ENCODE measurements at places on chromosomes 6 and 20.

GRCh38 chr6:12354499-12354898, 64.3 kb downstream of the EDN1 start:
- no peaks in the 10 kb centered on the region for H3K4me1 ChIP-seq
- no peak overlapping the region for H3K4me3 ChIP-seq
- no peak overlapping the region for H3K27ac ChIP-seq
- H3K27me3 ChIP-seq: no peaks in the 10 kb centered on the region
- no peaks in the 10 kb centered on the region for H3K36me3 ChIP-seq
- no peak for DNase-seq

DNA sequence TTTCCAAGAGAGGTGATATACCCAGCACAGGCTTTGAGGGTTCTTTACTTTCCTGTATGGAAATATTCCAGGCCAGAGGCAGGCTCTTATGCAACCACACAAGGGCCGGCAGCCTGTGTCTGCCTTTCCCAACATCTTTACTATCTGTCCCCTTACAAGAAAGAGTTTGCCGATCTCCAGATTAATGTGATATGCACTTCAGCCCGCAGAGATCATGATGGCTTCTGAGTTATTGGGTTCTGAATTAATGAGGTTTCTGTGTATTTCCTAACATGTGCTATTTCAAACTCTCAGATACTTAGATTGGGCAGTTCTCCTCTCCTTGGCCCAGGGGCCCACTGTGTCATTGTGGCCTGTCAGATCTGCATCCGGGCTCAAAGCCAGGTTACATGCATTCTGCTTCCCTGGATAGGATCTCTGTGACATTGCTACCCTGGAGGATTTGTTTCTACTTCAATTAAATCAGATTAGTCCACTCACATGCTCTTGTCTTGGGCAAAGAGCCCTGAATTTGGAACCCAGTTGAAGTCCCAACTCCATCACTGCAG, 56.6 kb downstream of the TGM2 start:
- DNase-seq: peak; percentile 35
- no peaks in the 10 kb centered on the region for H3K27me3 ChIP-seq
- H3K4me1 ChIP-seq: no peaks in the 10 kb centered on the region
- no peak overlapping the region for H3K4me3 ChIP-seq

DNA sequence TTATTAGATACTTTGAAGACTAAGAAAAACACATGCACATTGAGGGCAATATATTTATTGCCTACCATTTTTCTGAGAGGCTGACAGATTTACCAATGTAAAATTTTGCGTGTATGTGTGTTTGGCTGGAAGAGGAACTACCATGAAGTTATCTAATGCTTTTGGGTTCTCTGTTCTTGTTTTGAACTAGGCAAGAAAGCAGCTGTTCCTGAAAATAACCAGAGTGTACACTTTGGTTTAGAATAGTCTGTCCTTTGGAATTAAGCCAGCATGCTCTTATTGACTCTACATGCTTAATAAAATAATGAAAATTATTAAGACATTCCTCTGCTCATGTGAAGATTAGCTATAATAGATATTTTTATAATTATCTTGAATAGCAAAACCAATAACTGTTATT, 129.2 kb downstream of the MYB start:
- no peaks in the 10 kb centered on the region for H3K27me3 ChIP-seq
- no peak for DNase-seq
- H3K27ac ChIP-seq: no peak overlapping the region
- H3K4me1 ChIP-seq: no peaks in the 10 kb centered on the region
- H3K4me3 ChIP-seq: no peak overlapping the region

DNA sequence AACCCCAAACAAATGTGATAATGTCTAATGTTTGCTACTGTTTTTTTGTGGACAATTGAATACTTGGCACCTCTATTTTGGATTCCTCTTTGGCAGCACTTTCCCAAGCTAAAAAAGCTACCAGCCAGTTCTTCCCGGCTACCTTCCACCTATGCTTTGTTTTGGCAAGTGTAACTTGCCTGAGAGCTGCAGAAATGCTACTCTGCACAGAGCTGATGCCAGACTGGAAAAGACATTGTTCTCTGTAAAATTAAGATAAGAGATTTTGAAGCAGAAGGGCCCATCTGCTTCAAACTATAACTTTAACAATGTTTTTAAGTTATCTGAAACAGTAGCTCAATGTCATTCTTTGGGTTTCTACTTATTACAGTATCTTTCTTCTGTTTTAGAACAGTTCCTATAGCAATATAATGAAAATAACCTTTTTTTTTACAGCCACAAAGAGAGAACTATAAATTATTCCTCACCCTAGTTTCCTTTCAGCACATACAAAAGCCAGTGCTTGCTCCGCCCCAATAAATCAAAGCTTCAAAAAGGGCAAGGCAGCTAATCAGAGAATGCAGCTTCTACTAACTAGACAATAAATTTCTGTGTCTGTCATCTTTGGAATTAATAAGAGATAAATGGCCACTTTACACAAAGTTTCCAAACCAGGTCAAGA, 183.1 kb downstream of the UBE3D start:
- H3K4me1 ChIP-seq: no peaks in the 10 kb centered on the region
- no peaks in the 10 kb centered on the region for H3K36me3 ChIP-seq
- H3K27ac ChIP-seq: no peak overlapping the region
- no peaks in the 10 kb centered on the region for H3K27me3 ChIP-seq
- DNase-seq: no peak
- no peak overlapping the region for H3K4me3 ChIP-seq

DNA sequence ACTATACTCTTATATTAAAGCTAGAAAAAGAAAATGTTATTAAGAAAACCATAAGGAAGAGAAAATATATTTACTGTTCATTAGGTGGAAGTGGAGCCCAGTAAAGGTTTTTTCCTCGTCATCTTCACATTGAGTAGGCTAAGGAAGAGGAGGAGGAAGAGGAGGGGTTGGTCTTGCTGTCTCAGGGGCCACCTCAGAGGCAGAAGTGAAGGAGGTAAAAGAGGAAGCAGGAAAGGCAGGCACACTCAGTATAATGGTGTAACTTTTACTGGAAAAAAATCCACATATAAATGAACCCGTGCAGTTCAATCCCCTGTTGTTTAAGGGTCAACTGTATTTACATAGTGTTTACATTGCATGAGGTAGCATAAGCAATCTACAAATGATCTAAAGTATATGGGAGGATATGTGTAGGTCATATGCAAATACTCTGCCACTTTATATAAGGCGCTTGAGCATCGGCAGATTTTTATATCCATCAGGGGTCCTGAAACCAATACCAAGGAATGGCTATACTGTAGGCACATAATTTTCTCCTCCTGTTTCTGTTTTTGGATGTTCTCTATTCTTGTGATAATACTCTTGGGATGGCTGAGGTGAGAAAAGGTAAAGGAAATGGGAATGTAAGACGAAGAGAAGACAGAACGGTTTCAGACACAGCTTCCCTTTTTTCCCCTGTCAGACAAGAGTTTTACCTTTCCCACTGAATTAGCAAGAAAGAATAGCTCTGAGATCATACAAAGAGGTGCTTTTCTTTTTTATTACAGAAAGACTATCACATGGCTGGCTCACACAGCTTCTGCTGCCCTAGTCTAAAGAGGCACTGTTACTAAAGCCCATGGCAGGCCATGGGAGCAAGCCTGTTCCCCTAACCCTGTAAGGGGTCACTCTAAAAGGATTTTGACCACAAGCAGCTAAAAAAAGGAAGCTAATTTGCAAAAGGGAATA, 59.9 kb downstream of the NUDT3 start:
- no peaks in the 10 kb centered on the region for H3K4me1 ChIP-seq
- H3K4me3 ChIP-seq: no peak overlapping the region
- no peaks in the 10 kb centered on the region for H3K36me3 ChIP-seq
- no peak overlapping the region for H3K27ac ChIP-seq
- no peak for DNase-seq

- no peaks in the 10 kb centered on the region for H3K4me1 ChIP-seq
- peaks cover 2% of the 10 kb centered on the region for H3K27me3 ChIP-seq
- no peak overlapping the region for H3K27ac ChIP-seq
- H3K36me3 ChIP-seq: no peaks in the 10 kb centered on the region
- H3K4me3 ChIP-seq: no peak overlapping the region
- no peak for DNase-seq
Measured at GRCh38 chr20:46765506-46766120, 56.2 kb downstream of the SLC2A10 start.

- H3K27ac ChIP-seq: no peak overlapping the region
- H3K36me3 ChIP-seq: no peaks in the 10 kb centered on the region
- H3K27me3 ChIP-seq: no peaks in the 10 kb centered on the region
- H3K4me1 ChIP-seq: no peaks in the 10 kb centered on the region
- H3K4me3 ChIP-seq: no peak overlapping the region
- DNase-seq: no peak
Measured at GRCh38 chr20:45115829-45116228, 855 bp upstream of the WFDC5 start.

- no peaks in the 10 kb centered on the region for H3K36me3 ChIP-seq
- DNase-seq: no peak
- no peak overlapping the region for H3K4me3 ChIP-seq
- H3K4me1 ChIP-seq: no peaks in the 10 kb centered on the region
- no peaks in the 10 kb centered on the region for H3K27me3 ChIP-seq
Measured at GRCh38 chr20:62437927-62438326, 10.6 kb upstream of the RBBP8NL start.

GRCh38 chr6:63839485-63839884, 203.9 kb downstream of the PHF3 start:
- H3K27me3 ChIP-seq: no peaks in the 10 kb centered on the region
- no peaks in the 10 kb centered on the region for H3K36me3 ChIP-seq
- H3K4me1 ChIP-seq: no peaks in the 10 kb centered on the region
- no peak overlapping the region for H3K4me3 ChIP-seq

GRCh38 chr6:42075159-42075838, 25.0 kb downstream of the TAF8 start:
- no peaks in the 10 kb centered on the region for H3K4me1 ChIP-seq
- H3K27ac ChIP-seq: no peak overlapping the region
- H3K4me3 ChIP-seq: no peak overlapping the region
- H3K27me3 ChIP-seq: no peaks in the 10 kb centered on the region
- H3K36me3 ChIP-seq: peaks cover 7% of the 10 kb centered on the region
- peak; percentile 87 for DNase-seq

DNA sequence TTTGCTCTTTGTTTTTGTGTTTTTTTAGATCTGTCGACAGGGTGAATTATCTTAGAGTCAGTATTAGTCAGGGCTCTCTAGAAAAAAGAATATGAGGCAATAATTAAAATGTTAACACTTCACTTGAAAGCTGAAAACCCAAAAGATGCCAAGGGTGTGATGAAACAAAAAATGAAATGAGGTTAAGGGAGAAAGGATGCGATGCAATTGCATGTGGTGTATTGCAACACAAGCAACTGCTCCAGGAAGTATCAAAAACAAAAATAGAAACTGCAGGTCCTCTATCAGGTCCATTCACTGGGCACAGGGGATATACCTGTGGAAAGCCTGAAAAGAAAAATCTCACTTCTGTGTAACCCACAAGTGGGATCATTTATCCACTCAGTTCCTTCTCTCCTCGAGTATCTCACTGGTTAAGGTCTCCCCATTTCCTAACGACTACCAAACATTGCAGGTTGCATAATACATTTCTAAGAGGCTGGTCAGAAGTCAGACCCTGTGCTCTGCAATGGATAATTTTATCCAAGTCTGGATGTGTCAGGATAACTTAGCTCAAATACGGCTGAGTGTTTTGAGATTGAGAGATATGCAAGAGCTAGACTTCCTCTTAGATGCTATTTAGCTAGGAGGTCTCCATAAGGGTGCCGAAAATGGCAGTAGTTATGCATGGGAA, 257.7 kb upstream of the GJE1 start:
- no peaks in the 10 kb centered on the region for H3K4me1 ChIP-seq
- H3K36me3 ChIP-seq: no peaks in the 10 kb centered on the region
- no peak overlapping the region for H3K4me3 ChIP-seq
- H3K27ac ChIP-seq: no peak overlapping the region
- H3K27me3 ChIP-seq: no peaks in the 10 kb centered on the region

DNA sequence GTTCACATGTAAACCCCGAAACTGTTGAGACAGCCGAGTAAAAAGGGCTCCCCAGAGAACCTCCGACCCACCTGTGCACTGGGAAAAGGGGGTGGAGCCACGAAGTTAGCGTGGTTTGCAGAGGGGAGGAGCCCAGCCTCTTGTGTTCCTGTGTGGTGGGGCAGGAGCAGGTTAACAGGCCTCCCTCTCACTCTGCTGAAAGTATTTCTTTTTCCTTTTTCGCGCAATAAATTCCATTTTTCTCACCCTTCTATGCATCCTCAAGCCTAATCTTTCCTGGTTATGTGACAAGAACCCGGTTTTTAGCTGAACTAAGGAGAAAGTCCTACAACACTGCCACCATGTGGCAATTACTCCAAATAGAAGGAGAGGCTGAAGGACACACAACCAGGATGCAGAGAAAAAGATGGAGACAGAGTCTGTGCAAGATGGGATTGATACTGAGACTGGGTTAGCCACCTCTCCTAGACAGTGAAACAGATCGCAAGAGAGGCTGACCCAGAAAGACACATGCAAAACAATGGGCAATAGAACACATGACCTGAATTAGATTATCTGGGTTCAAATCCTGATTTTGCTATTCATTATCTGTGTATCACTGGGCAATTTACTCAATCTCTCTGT, 168.7 kb upstream of the PRSS16 start:
- H3K27ac ChIP-seq: no peak overlapping the region
- peak; percentile 77 for DNase-seq
- H3K36me3 ChIP-seq: no peaks in the 10 kb centered on the region
- H3K4me3 ChIP-seq: no peak overlapping the region

GRCh38 chr6:54601600-54602300, 244.8 kb upstream of the FAM83B start:
- no peak overlapping the region for H3K27ac ChIP-seq
- no peak for DNase-seq
- no peak overlapping the region for H3K4me3 ChIP-seq
- no peaks in the 10 kb centered on the region for H3K4me1 ChIP-seq
- H3K27me3 ChIP-seq: no peaks in the 10 kb centered on the region

DNA sequence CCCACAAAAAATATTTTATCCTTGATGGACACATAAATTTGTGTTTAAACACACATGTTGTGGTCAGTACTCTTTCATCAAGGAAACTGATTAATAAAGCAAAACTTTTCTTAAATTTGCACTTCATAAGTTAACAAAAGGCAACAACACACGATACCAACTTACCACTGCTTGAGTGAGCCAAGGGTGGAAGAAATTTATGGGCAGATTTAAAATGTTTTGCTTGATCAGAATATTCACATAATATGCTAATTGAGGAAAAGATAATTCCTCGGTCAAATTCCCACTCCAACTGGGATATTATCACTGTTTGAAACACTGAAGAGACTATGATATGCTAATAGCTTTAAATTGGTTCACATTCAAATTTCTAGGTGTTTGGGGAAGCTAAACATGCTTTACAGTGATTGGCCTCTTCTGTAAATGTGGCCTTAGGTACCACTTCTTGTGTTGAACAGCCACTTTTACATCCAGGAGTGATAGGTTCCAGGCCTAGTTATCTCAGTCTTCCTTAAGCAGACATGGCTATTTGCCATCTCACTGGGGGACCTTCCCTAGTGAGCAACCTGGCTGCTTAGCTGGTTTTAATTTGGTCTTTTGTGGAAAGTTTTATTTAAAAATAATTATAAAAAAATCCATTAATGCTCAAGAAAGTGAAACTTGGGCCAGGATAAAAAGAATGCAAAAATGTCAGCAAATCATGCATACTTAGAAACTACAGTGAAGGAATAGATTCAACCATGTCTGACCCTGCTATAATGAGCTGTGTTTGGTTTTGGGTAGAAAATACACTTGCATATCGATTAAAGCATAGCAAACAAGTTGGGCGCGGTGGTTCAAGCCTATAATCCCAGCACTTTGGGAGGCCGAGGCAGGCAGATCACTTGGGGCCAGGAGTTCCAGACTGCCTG, 221.2 kb upstream of the MAP3K7 start:
- H3K36me3 ChIP-seq: no peaks in the 10 kb centered on the region
- no peak for DNase-seq
- H3K4me1 ChIP-seq: no peaks in the 10 kb centered on the region
- H3K27ac ChIP-seq: no peak overlapping the region

GRCh38 chr6:34275128-34275804, 26.5 kb upstream of the SMIM29 start:
- H3K4me3 ChIP-seq: no peak overlapping the region
- peaks cover 3% of the 10 kb centered on the region for H3K4me1 ChIP-seq
- H3K27me3 ChIP-seq: no peaks in the 10 kb centered on the region
- H3K27ac ChIP-seq: no peak overlapping the region
- no peak for DNase-seq
